ENCODE measurements at places on chromosomes 3 and 15.

DNA sequence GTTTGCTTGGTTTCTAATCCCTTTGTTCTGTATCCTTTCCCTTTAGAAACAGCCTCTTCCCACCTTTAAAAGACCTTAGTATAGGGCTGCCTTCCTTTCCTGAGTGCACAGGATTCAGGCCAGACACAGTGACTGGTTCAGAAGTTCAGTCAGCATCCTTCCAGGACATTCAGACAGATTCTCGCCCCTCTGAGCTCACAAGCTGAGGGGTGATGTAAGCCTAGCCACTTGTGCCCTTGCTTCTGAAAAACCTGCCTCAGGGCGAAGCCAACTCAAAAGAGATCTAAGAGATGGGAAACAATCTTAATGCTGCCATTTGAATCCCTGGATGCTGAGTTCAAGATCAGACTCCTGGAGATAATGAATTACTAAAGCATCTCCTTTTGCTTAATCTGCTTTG is 6.7 kb upstream of the NSMCE3 start:
- no peak for DNase-seq

DNA sequence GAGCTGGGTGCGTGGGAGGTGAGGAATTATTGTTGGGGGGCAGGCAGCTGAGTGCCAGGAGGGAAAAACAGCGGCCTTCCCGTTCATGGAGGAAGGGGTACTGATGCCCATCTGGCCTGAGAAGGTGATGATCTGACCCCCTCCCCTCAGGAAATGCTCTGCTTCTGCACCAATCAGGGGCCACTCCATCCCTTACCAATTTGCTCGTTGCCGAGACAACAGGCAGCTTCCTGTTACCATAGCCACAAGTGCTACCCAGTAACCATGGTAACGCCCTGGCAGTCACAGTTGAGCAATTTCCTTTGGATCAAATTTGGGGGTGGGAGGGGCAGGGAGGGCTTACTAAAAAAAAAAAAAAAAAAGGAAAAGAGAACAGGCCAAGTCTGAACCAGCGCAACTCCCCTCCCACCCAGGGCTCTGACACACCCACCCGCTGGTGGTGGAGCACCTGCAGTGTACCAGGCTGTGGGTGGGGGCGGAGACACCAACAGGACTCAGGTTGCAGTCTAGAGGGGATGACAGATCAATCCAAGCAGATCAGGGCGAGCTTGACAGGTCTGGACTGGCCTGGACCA is 13.7 kb downstream of the CELF6 start:
- DNase-seq = peak; percentile 81

GRCh38 chr3:190120269-190121060 is at the start of gene P3H2:
Gene P3H2, minus strand, starts transcription at chr3:190120897. Its CDS starts 166 bp downstream, at chr3:190120731.
- peak; percentile 48 for DNase-seq

DNA sequence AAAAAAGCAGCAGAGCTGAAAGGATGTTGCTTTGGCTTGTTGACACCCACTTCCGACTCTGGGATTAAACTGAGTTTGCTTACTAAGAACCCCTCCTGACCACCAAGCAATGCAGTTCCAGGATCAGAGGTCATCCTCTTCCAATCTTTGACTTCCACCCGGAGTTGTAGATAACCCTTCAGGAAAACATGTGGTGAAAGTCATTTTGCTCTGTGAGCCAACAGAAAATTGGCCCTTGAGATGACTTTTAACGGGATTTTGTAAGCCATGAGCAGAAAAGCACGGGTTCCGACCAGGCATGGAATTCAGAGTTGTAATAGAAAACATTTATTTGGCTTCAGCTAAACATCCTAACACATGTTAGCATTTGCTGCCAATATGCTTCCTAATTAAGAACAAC is 171.6 kb upstream of the NR2F2 start:
- DNase-seq = no peak

DNA sequence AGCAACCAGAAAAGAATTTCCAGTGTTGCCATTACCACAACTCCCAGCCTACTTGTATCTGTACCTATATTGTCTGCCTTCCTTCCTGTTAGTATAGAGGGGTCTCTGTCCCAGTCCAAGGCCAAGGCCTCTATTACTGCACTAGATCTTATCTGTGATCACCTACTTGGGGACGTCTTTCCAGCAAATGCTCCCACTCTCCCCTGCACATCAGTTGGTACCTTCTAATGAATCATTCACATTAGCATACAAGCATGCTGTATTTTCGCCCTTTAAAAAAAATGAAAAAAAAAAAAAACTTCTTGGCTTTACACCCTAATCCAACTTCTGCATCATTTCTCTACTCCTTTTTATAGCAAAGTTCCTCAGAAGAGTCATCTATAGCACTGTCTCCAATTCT is 4.8 kb upstream of the AVEN start:
- DNase-seq = no peak

DNA sequence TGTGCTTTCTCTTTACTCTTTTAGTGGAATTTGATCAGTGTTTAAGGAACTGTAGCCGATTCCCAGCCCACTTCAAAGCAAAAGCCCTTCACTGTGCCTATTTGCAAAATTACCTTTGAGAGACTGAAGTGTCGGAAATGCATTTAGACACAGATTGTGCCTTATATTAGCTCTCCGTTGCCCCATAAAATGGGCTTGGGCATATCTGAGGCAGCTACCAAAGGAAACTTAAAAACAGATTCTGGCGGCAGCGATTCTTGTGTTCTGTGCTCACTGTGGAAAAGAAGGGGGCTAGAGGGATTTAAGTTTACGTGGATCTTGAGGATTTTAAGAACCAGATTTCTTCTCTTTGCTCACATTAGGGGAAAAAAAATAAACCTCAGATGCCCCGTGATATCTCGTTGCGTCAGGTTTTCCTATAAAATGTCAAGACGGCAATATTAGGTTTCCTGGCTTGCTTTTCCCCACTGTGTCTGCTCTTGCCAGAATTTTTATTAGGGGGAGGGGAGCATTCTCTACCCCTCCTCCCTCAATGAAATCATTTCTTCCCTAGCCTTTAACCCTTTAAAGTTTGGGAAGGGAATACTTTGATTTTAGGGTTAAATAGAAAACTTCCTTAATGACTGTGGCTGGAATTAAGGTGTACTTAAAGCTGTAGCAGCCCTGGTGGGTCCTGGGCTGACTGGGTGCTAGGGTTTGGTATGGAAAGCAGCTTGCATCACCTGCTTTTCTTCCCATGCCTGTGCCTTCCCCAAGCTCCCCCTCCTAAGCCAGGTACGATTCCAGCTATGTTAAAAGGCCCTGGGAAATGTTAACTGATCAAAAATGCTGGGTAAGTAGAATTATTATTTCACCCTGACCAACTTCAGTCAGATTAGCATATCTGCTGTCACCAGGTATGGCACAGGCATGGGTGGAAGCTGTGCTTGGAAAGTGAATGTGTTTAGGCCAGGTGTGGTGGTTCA is 73.8 kb downstream of the SMAD3 start:
- DNase-seq = no peak

DNA sequence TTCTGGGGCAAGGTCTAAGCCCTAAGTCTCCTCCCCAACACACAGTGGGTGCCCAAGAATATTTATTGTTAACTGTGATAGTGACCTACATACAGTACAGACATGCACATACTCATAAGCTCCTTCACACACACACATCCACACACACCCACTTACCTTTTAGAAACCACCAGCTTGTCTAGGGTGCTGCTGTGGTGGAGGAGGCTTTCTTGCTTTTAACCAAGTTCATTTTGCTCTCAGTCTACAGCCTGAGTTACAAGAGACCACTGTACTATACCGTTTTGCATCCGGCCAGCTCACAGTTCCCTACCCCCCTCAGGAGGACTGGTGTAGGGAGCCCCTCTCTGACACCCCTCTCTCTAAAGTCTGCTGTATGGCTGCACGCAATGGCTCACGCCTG is 16.7 kb downstream of the DAPK2 start:
- DNase-seq = no peak

DNA sequence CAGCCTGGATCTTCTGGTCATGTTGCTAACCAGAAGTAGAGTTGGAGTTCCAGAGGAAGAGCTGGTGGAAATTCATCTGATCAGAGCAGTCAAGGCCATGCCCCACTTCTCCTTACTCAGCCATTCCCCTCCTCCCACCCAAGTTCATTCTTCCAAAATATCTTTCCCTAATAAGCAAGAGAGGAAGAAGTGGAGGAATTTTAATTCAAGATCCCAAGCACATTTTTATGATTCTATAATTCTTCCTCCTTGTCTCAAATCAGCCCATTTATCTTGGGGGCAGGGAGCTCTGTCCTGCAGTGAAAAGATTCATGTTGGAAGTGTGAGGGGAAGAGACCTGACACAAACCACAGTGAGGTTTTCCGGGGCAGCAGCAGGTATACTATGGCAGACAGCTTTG is 85.0 kb upstream of the GALNT15 start:
- DNase-seq = no peak

DNA sequence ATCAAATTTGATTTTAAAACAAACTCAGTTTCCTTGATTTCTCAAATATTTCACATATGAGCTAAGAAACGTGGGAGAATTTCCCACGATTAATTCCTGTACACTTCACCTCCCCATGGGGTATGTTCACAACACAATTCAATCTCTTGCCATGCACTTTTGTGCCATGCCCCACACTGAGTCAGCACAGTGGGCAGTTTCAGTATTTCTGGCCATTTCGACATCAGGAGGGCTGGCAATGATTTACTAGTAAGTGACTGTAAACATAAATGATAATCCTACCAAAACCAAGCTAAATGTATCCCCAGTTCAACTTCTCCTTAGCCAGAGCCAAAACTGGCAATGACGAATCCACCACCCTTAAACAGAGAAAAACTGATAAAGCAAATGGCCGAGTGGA is 293.6 kb downstream of the FGF12 start:
- peak; percentile 6 for DNase-seq

DNA sequence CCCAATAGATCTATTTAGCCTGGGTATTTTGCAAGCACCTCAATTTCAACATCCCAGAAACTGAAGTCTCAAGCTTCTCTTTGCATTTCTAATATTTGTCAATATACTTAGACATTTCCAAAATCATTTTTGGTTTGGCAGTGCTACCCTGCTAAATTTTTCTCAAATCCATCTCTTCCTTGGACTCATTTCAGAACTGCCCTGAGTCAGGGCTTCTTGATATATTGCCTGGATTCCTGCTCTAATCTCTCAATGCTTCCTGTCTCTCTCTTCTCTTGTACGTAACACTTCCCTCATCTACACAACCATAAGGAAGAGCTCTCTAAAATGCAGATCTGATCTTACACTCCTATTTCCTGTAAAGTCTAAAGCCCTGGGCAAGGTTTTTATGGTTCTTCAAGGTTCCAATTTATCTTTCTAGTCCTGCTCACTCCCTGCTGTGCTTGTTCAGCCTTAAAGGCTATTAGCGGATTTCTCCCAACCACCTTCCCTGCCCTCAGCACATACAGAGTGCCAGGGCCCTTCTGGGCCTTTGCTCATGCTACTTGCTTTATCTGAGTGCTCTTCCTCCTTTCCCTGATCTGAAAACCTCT is 53.0 kb upstream of the MME start:
- peak; percentile 50 for DNase-seq

DNA sequence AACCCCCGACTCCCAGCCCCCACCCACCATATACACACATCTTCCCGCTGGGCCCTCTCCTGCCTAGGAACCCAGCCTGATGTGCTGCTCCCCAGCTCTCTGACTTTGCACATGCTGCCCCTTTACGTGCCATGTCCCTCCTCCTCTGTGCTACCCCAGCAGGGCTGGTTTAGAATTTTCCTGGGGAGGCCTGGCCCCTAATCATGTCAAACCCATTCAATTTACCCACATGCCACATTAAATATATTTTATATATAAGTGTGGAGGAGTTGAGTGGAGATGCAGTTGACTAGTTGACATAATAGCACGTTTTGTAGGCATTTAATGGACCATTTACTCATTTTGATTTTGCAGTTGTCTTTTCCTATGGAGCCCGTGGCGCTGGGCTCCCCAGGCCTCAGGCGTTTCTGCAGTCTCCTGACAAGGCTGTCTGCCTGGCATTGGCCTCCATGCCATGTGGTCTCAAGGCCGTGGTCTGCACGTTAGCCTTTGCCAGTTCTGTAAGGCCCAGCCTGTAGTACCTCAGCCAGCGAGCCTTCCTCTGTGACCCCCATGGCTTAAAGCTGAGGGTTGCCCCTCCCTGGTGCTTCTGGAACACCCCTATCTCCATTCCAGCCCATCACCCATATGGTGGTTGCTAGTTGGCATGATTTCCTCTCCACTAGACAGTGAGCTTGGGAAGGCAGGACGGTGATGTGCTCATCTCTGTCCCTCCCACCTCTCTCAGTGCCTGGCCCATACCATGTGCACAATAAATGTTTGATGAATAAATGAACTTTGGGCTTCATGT is 155.8 kb downstream of the TLE3 start:
- DNase-seq = no peak

All from G401 (cell line).